ENCODE measurements at places on chromosomes 16 and 17. TPM values are rescaled to one million over a fixed set of nuclear protein-coding genes. Genes with fewer than 3 reads are reported as not detected.

Gene ST6GALNAC2
- total RNA-seq, result 4.4 TPM

Gene SHISA9
- total RNA-seq, result 2.6 TPM

Gene MRPL12
- total RNA-seq, result 112 TPM

- H3K27ac ChIP-seq, result no peak overlapping the region
- H3K4me3 ChIP-seq, result no peak overlapping the region
- DNase-seq, result no peak
- no peaks in the 10 kb centered on the region for H3K36me3 ChIP-seq
- no peaks in the 10 kb centered on the region for H3K4me1 ChIP-seq
Measured at GRCh38 chr17:36104701-36105181, 1.1 kb downstream of the CCL4 start.

- H3K36me3 ChIP-seq, result no peaks in the 10 kb centered on the region
- no peaks in the 10 kb centered on the region for H3K4me1 ChIP-seq
- no peak overlapping the region for H3K27ac ChIP-seq
- no peak overlapping the region for H3K4me3 ChIP-seq
Measured at GRCh38 chr17:10139577-10139976, 58.8 kb downstream of the GAS7 start.

- H3K4me1 ChIP-seq, result peaks cover 4% of the 10 kb centered on the region
- H3K36me3 ChIP-seq, result no peaks in the 10 kb centered on the region
- no peak overlapping the region for H3K27ac ChIP-seq
Measured at GRCh38 chr17:17667947-17668346, 13.3 kb upstream of the RAI1 start.

GRCh38 chr17:61783556-61784304 is 79.6 kb downstream of the BRIP1 start:
- H3K27ac ChIP-seq, result no peak overlapping the region
- H3K27me3 ChIP-seq, result no peaks in the 10 kb centered on the region
- H3K4me1 ChIP-seq, result no peaks in the 10 kb centered on the region
- no peak for DNase-seq

GRCh38 chr17:19378416-19379360 is at the start of gene MAPK7:
TSS of gene MAPK7 (plus strand) at chr17:19378498. CDS start at chr17:19378901, 403 bp downstream.
- H3K27ac ChIP-seq, result peak within 1 kb of the TSS; percentile 96
- H3K36me3 ChIP-seq, result peaks cover 14% of the 10 kb centered on the region
- H3K27me3 ChIP-seq, result no peaks in the 10 kb centered on the region

- no peak overlapping the region for H3K4me3 ChIP-seq
- H3K27me3 ChIP-seq, result no peaks in the 10 kb centered on the region
- no peaks in the 10 kb centered on the region for H3K4me1 ChIP-seq
Measured at GRCh38 chr17:41823141-41823524, 10.3 kb downstream of the FKBP10 start.

GRCh38 chr17:68290268-68290954 is 516 bp downstream of the SLC16A6 start:
- no peaks in the 10 kb centered on the region for H3K36me3 ChIP-seq
- DNase-seq, result peak; percentile 54
- H3K4me3 ChIP-seq, result no peak overlapping the region
- H3K27me3 ChIP-seq, result peaks cover 69% of the 10 kb centered on the region

DNA sequence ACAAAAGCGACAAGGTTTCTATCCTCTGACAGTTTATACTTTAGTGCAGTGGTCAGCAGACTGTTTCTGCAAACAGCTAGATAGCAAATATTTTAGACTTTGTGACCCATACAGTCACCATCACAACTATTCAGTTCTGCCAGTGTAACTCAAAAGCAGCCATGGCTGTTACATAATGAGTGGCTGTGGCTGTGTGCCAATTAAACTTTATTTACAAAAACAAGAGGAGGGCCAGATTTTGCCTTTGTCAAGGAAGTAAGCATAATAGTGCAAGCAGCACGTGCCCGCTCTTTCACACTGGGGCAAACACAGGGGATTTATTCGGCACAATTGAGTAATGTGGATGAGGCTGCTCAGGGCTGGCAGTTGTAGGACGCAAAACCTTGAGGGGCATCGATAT is 551.5 kb downstream of the MAF start:
- H3K27me3 ChIP-seq, result no peaks in the 10 kb centered on the region
- H3K36me3 ChIP-seq, result no peaks in the 10 kb centered on the region
- H3K27ac ChIP-seq, result no peak overlapping the region
- no peak overlapping the region for H3K4me3 ChIP-seq
- H3K4me1 ChIP-seq, result no peaks in the 10 kb centered on the region

- H3K27ac ChIP-seq, result no peak overlapping the region
- peaks cover 21% of the 10 kb centered on the region for H3K27me3 ChIP-seq
- no peak overlapping the region for H3K4me3 ChIP-seq
- H3K36me3 ChIP-seq, result no peaks in the 10 kb centered on the region
- no peaks in the 10 kb centered on the region for H3K4me1 ChIP-seq
Measured at GRCh38 chr17:74339537-74340195, 13.6 kb downstream of the KIF19 start.
